ENCODE measurements at places on chromosomes 3 and 15.
A peak's percentile ranks its signal among the peaks of the same experiment; 100 is the strongest.

DNA sequence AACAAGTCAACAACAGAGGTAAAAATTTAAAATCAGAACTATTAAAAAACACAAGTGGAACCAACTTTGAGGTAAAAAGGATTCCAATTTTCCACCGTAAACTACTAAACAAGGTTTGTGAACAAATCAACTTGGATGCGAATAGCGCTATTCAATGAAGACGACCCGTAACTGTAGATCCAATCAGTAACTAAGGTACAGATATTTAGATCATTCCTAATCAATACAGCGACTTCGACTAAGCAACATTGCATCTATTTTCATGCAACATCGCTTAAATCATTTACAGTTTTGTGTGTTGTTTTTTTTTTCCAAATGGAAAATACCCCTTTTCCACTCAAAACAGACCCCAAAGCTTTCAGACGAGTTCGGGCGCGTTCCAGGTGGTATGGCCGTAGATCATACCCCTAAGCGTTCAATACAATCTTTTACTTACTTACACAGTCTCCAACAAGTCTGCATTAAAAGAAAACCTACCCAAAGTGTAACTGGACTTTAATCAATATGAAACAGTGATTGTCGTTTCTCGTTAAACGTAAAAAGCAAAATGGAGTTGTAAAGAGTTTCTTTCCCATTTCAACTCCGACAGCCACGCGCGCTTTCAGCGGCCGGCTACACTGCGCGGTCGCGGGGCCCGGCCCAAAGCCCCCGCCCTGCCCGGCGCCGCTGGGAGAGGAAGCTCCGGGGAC is 786 bp downstream of the RHOA start:
- DNase-seq: no peak

DNA sequence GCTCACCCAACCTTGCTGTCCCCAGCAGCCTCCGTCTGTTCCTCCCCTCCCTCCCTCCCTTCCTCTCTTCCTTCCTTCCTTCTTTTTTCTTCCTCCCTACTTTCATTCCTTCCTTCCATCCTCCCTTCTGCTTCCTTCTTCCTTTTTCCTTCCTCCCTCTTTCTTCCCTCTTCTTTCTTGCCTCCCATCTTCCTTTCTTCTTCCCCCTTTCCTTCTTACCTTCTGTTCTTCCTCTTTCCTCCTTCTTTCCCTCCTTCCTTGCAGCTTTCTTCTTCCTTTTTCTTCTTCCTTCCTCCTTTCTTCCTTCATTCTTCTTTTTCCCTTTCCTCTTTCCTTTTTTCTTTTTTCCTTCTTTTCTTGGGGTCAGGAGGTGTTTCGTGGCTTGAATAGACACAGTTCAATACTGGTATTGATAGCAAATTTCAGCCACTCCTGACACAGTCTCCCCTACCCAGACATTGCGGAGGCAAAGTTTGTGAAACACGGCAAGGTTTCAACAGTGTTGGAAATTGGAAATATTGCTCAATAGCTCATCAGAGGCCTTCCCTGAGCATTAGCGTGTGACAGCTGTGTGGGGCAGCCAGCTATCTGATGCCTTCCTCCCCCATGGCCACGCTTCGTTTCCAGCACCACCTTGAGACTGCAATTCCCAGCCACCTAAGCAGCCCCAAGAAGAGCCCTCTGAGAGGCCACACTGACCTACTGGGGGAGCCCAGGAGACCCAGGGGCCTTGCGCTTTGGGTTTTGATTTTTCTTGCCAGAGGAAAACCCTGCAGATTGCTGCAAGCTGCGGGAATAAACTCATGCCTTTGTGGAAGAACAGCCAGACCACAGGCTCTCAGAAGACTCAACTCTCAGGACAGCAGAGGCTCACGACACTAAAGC is 82.2 kb downstream of the KLF15 start:
- DNase-seq: no peak

- DNase-seq: no peak
These were observed 34.4 kb downstream of the ABHD2 start for GRCh38 chr15:89122505-89123180.

DNA sequence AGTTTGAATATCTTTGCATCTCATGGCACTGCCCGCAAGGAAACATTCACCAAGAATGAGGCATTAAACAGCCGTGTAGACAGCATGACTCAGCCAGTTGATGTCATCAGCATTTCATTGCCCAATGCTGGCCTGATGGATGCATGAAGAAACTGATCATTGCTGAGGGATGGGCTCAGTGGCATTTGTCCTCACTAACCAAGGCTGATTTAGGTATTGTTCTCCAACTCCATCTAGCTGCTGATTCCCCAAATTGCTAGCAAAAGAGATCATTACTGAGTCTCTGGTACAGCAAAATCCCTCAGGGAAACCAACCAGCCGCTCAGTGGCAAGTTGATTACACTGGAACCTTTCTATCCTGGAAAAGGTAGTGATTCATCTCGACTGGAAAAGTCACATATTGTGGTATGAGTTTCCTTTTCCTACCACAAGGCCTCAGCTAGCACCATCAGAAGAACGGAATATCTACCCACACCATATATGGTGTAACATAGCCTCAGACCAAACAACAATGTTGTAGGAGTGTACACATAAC is 186.5 kb upstream of the GAP43 start:
- peak; percentile 13 for DNase-seq

DNA sequence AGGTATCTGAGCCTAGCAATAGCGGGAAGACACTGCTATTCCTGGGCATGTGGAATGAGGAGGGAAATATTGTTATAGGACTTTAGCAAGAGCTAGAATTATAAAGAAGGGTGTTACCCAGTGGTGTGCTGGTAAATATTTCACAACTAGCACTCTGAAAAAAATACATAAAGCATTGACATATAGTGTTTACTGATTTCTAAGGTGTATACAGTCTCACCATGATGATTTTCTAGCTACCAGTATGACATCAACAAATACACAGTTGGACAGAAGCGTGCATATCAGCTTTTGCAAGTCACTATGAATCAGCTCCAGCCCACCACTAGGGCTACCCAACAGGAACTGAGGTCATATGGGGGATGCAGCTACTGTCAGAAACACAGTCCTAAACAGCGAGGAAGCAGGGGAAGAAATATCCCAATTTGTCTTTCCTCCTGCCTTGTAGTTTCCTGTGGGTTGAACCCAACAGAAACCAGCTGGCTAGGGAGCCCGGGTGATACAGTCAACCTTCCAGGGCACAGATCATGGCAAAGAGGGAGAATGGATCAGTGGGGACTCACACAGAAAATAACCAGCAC is 39.6 kb downstream of the HGD start:
- no peak for DNase-seq

DNA sequence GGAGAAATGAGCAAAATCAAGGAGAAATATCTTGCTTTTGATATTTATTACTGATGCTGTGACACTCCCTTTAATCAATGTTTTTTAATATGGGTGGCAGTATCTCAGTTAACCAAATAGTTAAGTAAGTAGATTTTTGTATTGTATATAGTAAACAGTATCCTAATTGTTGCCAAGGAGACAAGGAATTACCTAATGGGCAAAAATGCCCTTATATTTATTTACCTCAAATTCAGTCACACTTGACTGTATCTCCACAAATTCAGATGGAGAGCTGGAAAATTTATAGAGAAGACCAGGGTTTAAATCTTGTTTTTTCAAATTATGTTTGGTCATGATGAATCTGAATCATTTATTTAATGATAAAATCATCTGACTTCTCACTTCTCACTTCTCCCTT is 3.6 kb upstream of the CHD2 start:
- DNase-seq: no peak

DNA sequence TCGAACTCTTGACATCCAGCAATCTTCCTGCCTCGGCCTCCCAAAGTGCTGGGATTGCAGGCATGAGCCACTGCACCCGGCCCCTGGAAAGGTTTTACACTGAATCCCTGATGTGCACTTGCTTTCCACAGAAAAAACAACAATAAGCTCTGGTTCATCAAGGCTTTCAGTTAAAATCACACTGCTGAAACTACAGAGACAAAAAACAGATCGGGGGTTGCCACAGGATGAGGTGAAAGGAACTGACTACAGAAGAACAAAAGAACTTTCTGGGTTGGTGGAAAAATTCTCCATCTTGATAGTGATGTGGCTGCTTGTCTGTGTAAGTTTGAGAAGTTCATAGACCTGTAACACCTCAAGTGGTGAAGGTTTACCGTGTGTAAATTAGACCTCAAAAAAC is 2.9 kb downstream of the RAB43 start:
- DNase-seq: no peak

DNA sequence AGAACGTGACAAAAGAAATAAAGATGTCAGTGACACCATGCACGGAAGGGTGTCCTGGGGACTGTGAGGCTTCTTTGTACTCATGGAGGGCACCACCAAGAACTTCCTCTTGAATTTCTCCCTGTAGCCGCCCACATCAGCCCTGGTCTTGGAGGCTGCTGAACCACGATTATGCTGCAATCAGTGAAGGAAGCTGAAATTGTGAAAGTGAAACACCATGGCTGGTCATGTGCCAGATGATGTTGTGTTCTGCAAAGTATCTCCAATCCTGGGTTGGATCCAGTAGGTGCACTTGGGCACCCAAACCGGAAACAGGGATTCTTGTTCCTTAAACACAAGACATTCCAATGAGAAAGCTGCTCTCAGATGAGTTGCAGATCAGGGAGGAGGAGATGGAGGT is 104.4 kb upstream of the GOLGA6L6 start:
- no peak for DNase-seq

- DNase-seq: no peak
These were observed 58.5 kb downstream of the ERC2 start for GRCh38 chr3:56409790-56410189.

- DNase-seq: peak; percentile 39
These were observed 18.6 kb upstream of the TICRR start for GRCh38 chr15:89556413-89557262.

DNA sequence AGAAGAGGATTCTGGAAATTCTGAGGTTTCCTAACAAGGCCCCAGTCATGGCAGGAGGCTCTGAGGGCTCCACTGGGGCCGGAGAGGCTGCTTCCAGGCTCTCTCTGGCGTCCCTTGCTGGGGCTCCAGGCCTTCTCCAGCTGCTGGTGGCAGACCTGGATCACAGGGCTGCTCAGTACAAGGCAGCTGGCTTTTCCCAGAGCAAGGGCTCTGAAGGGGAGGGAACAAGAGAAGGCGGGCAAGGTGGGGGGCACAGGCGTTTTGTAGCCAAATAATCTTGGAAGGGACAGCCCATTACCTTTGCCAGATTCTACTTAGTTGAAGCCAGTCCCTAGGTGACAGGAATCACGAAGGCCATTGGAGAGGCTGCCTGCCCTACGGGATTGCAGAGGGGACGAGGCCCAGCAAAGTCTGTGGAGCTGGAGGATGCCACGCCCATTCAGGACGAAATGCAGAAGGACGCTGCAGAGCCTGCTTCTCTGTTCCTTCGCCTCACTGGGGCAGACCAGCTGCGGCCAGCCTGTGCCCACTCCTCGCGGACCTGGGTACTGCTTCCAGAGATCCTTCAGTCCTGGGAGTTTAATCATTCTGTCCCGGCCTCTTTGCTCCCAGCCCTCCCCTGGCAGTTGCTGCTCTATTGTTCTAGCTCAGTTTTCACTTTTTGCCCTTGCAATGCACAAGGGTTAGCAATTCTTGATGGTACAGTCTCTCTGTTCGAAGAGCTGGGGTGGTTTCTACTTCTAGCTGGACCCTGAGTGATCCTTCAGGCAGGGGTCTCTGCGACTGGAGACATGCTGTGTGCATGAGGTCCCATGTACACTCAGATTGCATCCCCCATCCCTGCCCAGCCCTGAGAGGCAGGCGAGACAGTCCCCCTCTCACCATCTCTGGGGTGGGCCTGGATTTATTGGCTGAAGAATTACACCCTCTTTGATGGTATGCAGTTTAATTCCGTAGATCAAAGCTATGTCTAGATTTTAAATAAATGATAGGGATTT is 149.3 kb upstream of the MEF2A start:
- DNase-seq: peak; percentile 45

DNA sequence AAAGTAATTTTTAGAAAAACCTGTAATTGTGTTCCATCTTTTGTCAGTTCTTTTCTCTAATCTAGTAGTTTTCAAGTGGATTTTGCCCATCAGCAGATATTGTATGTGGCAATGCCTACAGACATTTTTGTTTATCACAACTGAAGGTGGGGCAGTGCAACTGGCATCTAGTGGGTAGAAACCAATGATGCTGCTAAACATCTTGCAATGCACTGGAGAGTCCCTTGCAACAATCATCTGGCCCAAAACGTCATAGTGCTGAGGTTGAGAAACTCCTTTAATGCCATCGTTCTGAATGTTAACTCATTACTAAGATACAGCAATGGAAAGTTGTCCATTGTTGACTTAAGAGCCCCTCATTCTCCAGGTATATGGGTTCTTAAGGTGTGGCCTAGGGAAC is 80.1 kb downstream of the BTD start:
- DNase-seq: no peak

DNA sequence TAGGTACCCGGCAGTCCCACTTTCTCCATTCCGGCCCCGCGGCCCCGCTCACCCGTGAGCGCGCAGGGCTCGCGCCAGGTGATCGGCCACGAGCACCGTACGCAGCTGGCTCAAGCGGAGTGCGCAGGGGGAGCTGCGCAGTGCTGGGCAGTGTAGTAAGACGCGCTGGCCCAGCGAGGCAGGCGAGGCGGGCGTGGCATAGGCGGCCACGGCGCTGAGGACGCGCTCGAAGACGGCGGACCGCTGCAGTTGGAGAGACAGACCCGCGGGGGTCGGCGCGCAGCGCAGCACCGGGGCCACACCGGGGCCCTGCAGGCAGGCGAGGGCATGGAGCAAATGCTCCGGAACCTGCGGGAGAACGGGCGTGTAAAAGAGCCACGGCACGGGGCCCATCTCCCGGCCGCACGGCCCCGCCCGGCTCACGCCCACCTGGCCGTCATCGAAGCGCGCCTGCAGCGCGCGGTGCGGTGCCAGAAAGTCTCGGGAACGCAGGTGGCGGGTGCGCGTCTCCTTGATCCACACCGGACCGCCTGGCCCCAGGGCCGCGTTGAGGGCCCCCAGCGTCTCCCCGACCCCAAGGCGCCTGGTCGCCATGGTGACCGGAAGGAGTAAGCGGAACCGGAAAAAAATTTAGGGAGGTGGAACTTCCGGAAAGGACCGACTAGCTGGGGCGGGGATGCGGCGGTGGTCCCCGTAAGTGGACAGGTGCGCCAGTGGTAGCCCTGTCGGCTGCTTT is at the start of gene DALRD3:
DALRD3 (minus strand) TSS at position 610 of the 736 bp plus-strand sequence; CDS start at position 594, 16 bp downstream.
- peak; percentile 85 for DNase-seq

DNA sequence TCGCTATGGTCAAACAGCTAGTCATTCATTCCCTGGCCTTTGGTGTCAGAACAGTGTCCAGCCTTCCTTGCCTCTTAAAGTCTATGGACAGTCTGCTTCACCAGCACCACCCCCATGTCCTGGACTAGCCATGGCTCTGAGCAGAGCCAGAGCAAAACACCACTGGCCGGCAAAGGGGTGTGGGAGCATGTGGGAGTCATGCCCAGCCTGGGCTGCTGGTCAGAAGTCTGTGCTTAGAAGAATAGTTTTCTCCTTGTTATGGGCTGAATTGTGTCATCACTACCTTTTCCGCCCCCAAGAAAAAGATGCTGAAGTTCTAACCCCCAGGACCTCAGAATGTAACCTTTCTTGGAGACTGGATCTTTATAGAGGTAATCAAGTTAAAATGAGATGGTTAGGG is 132.9 kb upstream of the LPP start:
- DNase-seq: no peak

GRCh38 chr3:60303160-60303559 is 948.1 kb downstream of the FHIT start:
- DNase-seq: no peak

Measured in H1 (cell line).